ENCODE measurements at places on chromosomes 3 and 15.

GRCh38 chr3:123338620-123339061 lies 110.2 kb downstream of the ADCY5 start:
- no peak for DNase-seq

GRCh38 chr3:43043793-43044192 lies 62.1 kb downstream of the POMGNT2 start:
- no peak for DNase-seq

DNA sequence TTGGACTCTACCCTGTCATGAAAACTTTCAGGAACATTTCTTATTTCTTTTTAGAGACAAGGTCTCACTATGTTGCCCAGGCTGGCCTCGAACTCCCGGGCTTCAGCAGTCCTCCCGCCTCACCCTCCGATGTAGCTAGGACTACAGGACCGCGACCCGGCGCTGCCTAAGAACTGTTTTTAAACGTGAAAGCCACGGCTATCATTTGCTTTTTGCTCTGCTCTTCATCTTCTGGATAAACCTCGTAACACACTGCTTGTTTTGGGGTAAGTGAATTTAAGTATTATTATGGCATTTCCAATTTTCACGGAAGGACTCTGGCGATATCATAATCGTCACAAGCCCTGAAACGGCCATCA lies 14.3 kb upstream of the CCNL1 start:
- no peak for DNase-seq

DNA sequence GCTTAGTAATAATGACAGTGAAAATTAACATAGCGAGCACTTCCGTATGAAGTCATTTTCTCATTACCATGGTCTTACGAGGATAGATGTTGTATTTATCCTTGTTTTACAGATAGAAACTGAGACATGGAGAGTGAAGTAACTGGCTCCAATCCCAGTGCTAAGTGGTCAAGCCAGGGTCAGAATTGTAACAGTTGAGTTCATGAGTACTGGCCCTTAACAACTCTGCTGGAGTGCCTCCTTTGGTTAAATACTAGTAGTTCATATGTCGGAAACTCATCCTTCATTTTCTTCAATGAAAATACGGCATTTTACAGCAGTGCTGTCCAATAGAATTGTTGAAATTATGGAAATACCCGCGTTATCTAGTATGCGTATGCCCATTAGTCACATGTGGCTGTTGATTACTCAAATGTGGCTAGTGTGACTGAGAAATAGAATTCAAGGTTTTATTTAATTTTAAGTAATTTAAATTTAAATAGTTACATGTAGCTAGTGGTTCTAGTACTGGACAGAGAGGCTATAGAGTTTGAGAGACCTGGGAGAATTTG lies 32.5 kb downstream of the FNDC3B start:
- no peak for DNase-seq

- no peak for DNase-seq
Measured at GRCh38 chr15:73325191-73325861, 43.4 kb downstream of the HCN4 start.

DNA sequence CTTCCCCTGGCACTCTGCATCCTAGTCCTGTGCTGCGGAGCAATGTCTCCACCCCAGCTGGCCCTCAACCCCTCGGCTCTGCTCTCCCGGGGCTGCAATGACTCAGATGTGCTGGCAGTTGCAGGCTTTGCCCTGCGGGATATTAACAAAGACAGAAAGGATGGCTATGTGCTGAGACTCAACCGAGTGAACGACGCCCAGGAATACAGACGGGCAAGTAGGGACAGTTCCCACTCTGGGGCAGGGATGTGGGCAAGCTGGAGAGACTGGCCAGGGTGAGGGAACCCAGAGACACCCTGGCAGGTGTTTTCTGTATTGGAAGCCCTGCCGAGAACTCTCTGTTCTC lies 247 bp downstream of the FETUB start:
- no peak for DNase-seq

DNA sequence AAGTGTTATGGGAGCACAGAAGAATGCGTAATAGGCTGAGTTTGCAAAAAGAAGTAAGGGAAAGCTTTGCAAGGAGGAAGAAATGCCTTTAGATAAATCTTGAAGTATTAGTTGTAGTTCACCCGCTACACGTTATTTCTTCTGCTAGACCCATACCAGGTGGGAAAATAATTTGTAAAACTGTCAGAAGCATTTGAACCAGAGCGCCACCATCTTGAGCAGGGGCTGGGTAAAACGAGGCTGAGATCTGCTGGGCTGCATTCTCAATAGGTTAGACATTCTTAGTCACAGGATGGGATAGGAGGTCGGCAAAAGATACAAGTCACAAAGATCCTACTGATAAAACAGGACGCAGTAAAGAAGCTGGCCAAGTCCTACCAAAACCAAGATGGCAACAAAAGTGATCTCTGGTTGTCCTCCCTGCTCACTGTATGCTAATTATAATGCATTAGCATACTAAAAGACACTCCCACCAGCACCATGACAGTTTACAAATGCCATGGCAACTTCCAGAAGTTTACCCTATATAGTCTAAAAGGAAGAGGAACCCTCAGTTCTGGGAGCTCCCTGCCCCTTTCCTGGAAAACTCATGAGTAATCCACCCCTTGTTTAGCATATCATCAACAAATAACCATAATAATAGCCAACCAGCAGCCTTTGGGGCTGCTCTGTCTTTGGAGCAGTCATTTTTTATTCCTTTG lies 50.0 kb upstream of the ZNF280D start:
- DNase-seq, result no peak

- DNase-seq, result no peak
Measured at GRCh38 chr3:144244662-144245061, 273.0 kb downstream of the DIPK2A start.

GRCh38 chr3:194333981-194334320 lies 17.2 kb downstream of the CPN2 start:
- no peak for DNase-seq

- no peak for DNase-seq
Measured at GRCh38 chr3:10238345-10239183, 9.7 kb upstream of the TATDN2 start.

GRCh38 chr15:80568876-80569605 lies 126.1 kb upstream of the ABHD17C start:
- DNase-seq, result no peak

DNA sequence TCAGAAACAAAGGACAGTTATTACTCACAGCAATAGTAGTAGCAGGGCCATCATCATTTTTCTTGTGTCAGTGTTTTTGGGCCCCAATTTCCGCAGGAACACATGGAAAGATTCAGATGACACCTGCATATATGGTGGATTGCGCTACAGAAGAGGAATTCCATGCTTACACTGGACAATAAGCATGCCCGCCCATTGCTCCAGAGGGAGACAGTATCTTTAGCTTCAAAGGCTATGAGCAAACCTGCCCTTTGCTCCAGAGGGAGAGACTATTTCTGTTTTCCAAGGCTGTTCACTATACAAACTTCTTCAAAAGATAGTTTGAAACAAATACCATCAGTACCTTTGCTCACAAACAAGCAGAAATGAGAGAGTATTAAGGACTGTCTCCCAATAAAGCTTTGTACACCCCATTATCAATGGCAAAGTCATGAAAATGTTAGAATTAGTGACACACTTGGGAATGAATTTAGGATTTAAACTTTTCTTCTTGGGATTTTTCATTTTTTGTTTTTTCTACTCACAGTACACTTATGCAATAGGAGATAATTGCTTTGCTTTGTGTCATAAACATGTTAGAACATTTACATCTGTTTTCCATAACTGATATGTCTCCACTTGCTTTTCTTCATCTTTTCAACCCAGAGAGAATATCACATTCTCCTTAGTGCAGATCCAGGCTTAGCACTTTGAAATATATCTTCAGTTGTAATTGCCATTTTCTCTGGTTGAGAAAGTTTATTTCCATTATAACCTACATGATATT lies 564.5 kb upstream of the ZNF717 start:
- DNase-seq, result no peak

- no peak for DNase-seq
Measured at GRCh38 chr3:15206662-15207576, 873 bp downstream of the CAPN7 start.

GRCh38 chr15:39429898-39430357 lies 151.0 kb upstream of the THBS1 start:
- DNase-seq, result no peak

DNA sequence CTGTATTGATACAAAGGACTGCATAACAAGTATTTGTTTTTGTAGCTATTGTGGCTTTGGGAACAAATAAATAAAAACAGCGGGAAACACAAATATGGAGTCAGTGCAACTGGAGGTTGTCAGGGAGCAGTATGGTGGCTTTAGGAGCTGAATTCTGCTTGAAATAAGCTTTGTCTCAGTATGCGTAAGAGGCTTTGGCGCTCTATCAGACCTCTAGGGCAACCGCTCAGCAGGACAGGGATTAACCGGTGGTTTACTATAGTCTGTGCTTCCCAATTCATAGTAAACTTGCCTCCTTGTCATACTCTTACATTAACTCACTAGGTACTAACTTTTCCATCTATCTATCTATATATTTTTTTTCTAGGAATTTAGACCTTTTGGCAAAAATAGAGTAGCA lies 104.6 kb downstream of the ZIC1 start:
- no peak for DNase-seq

DNA sequence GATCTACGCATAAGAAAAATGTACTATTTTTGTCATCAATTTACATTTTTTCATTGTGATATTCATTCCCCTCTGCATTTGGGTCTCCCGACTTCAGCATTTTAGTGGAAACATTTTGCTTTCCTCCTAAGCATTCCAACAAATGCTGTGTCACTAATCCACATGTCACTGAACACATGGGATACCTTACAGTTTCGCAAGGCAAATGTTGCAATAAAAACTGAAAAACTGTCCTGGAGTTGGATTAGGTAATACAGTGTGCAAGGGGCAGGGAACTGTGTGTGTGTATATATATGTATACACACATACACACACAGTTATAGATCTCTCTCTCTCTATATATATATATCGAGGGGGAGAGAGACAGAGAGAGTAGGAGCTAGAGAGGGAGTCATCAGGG lies 632.2 kb downstream of the MAGI1 start:
- no peak for DNase-seq

DNA sequence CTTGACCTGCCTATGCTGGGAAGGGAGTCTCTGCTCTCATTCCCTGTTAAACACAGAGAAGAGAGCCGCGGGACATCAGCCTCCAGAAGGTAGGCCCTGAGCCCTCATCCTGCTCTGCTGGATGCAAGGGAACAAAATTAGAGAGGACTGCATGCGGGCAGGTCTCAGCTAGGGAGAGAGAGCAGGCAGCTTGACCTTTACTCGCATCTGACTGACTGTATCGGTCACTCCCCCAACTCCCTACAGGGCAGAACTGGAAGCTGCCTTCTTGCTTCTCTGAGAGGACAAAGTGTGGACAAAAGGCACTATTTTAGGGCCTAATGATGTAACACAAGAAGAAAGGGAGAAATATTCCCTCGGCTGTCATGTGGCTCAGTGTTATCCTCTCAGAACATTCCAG lies 38.7 kb upstream of the ATOSA start:
- no peak for DNase-seq

DNA sequence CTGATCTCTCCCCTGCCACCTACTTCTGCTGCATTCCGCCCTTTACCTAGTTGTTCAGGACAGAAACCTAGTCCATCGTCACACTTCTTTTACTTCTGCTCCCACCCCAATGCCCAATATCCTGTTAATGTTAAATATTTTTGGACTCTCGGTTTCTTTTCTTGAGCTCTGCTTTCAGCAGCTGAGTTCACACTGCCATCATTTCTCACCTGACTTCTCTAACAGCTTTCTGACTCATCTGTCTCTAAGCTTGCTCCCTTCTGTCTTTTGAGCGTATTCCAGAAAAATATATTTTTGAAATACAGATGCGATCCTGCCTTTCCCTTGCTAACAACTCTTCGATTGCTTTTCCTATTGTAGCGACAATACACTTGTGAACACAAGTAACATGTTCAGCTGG lies 183.4 kb downstream of the KLHL25 start:
- no peak for DNase-seq

GRCh38 chr3:144369129-144369879 lies 397.7 kb downstream of the DIPK2A start:
- DNase-seq, result no peak

DNA sequence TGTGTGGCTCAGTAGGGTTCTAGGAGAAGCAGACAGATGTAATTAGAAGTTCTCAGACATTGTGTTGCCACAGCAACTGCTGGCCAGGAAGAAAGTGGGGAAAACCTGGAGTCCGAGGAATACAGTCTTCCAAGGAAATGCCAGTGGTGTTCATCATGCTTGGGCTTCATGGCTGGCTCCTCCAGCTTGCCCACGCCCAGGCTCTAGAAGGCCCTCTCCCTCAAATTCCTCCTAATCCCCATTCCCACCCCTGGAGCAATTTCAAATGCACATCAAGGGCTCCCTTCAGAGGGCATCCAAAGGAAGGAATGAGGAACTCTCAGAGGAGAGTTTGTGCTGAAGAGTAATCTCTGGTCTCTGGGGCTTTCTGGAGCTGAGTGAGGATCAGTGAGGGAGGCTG lies 21.9 kb downstream of the FSTL1 start:
- no peak for DNase-seq

- no peak for DNase-seq
Measured at GRCh38 chr3:184145111-184145524, 10.0 kb downstream of the EIF2B5 start.

DNA sequence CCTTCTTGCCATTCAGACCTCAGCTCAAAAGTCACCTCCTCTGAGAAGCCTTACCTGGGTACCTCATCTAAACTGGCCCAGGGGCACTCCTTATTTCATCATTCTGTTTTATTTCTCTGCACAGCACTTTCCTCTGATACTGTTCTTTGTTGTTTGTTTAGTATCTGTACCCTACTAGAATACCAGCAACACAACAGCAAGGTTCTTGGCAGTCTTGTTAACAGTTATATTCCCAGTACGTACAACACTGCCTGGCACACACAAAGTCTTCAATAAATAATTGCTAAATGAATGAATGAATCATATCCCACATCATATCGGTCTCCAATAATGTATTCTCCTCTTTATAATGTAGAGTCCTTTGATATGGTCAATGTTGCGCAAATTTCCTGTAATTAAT lies 188.1 kb downstream of the FOXP1 start:
- DNase-seq, result no peak

DNA sequence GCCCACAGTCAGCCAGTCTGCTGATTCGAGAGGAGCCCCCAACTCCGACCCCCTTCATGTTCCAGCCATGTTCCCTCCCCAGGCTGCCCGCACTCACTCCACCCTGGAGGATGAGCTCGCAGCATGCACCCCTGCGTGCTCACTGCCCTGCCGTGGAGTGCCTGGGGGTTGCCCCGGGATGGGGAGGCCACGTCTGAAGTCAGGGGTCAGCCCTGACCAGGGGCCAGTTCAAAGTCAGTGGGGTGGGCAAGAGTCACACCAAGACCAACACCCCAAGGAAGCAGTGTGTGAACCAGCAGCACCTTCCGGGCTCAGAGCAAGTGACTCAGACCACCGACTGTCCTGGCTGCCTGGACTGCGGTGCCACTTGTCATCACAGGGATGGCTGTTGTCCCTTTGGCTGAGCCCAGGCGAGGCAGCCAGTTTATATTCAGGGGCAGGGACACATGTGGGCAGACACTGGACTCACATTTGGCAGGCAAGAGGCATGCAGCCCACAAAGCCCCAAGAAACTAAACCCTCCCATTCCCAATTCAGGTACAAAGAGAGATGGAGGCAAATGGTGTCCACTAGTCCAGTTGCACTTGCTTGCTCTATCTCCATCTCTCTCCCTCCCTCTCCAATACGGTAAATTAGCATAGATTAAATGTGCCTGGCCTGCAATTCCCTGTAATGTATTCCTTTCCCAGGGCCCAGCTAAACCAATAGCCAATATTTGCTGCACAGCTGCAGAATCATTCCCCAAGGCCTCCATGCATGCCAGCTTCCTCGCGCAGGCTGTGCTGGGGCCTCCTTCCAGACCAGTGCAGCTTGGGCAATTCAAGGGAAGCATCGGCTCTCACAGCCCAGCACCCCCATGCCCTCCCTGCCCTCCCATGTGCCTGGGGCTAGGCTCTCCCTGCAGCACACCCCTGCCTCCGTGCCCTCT lies 135.7 kb upstream of the IQSEC1 start:
- no peak for DNase-seq

Data from effector CD8-positive, alpha-beta T cell (primary cell).